ENCODE measurements at places on chromosomes 4 and X.

DNA sequence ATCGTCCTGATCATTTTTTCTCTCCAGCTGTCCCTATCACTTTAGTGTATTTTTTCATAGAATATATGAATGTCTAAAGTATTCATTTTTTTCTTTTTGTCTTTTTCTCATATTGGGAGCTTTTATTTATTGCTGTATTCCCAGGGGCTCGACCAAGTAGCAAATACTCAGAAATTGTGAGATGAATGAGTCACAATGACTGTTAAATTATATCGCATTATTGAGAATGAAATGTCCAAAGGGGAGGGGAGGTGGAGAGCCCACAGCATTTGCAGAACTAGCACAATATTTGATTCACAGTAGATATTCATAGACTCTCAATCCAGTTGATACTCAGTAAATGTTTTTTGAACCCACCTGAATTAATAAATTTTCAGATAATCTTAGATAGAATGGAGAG, 543.6 kb upstream of the FAM241A start:
- DNase-seq: no peak

- no peak for DNase-seq
Measured at GRCh38 chrX:125203737-125204578, 115.7 kb upstream of the TEX13C start.

- DNase-seq: no peak
Measured at GRCh38 chrX:24245202-24245601, 68.7 kb downstream of the SUPT20HL2 start.

- DNase-seq: no peak
Measured at GRCh38 chr4:41679991-41680390, 68.5 kb downstream of the PHOX2B start.

DNA sequence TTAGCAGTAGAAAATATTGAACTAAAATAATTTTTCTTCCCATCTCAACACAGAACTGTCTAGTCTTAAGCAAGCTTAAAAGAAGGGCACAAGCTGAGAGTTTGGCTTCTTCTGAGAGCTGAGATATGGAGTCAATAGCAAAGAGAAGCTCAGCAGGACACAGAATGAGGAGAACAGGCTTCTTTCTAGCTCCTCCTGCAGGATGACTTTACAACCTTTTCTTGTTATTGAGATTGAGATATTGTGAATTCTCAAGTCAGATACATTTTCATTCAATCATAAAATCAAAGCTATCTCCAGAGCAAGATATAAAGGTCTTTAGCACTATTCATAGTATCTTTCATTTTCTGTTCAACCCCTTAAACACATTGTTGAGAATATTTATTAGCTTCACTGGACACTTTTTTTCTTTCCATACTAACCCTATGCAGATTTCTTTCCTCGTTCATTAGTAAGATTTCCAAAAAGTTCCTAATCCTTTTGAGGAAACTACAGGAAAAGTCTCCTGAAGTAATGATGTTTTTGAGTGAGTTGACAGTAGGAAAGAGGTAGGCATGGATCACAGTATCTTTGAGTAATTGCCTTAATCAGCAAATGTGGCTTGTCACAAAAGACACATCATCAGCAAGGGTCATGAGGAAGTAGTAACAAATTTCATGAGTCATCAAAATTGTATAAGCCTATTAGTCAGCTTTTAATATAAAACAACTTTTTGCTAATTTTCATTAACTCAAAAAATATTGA, 17.8 kb upstream of the CXCL3 start:
- no peak for DNase-seq

DNA sequence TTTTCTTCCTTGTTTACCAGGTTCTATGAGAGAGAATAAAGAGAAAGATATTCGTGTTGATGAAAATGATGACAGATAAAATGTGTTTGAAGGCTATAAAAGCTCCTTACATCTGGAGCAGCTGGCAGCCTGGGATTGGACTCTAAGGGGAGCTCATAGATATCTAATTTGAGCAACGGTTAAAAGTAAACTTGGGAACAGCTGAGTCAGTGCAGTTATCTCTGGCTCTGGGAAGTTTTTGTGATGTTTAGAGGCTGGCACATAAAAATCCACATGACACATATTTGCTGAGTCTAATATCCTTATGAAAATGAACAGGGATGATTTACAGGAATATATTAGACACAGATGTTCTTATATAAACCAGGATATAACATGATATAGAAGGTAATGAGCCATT, 331.8 kb upstream of the TENM3 start:
- DNase-seq: no peak

DNA sequence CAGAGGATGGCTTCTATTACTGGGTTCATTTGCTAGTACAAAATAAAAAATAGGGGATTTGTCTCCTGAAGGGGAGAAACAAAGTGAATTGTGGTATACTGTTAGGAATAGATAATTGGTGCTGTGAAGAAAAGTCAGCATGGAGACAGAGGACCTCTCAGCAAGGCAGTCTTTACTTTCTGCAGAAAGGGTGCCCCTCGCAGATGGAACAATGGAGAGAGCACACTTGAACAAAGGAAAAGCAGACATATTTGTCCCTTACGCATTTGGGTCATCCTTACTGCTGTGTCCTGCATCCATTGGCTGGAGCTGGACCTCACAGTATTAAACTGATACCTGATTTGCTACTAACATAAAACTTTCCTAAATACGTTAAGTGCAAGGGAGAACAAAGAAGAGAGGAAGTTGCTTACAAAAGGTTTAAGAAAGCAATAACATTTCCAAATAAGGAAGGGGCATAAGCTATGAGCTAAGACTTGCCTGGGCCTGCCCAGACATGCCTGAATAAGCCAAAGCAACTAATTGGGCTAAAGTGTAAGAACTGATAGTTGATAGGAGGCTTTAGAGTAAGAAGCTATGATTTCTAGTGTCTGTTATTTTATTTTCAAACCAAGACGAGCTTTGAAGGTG, 83.8 kb downstream of the CCKAR start:
- DNase-seq: no peak

DNA sequence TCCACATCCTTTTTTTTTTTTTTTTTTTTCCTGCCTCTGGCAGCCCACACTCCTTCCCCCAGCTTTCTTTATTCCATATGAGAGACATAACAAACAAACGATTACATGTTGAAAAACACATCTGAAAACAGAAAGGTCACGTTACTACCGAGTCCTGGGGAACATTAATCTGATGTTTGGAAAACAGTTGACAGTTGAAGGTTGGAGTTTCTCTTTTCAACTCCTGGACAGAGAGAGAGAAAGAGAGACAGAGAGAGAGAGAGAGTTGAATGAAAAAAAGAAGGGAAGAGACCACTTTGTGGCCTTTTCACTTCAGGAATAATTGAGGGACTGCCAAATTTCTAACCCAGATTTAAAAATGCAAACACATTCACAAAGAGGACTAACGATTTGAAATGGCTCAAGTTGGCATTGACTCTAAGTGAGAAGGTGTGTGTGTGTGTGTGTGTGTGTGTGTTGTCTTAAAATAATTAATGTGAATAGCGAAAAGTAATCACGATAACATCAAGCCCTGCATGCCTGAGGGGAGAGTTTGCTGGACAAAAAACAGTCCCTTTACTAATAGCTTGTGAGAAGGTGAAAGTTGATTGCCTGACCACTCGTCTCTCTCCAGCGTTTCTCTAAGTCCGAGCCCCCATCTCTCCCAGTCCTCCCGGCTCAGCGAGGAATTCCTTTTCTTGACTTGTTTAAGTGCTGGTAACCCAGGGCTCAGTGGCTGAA, 67.3 kb downstream of the FBXO8 start:
- DNase-seq: no peak

- DNase-seq: no peak
Measured at GRCh38 chr4:120922381-120923206, at the start of gene PRDM5. TSS of gene PRDM5 (minus strand) at chr4:120922726. CDS start at chr4:120922608, 118 bp downstream.

DNA sequence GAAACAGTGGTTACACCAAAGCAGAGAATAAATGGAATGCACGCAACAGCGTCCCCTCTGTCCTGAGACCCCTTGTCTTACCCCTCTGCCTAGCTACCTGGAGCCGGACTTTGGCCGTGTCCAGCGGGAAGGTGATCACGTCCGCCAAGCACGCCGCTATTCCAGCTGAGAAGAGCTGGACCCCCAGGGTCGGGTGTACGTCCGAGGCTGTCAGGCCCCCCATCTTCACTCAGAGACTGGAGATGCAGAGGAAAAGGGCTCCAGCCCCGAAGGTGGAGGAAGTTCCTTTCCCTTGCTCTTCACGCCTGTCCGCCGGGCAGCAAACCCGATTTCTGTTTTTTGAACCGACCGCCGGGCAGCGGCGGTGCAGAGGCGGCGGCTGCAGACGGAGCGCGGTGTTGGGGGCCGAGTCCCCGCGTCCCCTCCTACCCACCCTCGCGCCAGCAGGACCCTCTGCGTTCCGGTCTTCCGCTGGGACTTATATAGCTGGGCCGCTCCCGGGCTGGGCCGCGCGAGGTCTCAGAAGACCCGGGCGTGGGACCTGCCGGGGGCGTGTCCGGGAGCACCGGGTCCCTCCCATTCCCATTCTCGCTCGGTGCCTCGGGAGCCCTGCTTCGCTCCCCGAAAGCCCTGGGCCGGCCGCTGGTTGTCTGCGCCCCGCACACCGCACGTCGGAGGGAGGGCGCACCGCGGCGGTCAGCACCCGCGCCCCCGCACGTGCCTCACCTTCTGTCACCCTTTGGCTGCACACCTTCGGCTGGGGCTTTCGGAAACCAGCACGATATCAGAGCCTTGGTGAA, at the start of gene UCP1:
Gene UCP1, minus strand, starts transcription at position 455 of the 800 bp plus-strand sequence. Its CDS starts 232 bp downstream, at position 223.
- no peak for DNase-seq

GRCh38 chr4:2105559-2105958, 46.4 kb downstream of the NAT8L start:
- DNase-seq: no peak
